ENCODE measurements at places on chromosomes 5 and 9.

GRCh38 chr5:107523029-107523680 is 147.6 kb downstream of the EFNA5 start:
- DNase-seq, result no peak

DNA sequence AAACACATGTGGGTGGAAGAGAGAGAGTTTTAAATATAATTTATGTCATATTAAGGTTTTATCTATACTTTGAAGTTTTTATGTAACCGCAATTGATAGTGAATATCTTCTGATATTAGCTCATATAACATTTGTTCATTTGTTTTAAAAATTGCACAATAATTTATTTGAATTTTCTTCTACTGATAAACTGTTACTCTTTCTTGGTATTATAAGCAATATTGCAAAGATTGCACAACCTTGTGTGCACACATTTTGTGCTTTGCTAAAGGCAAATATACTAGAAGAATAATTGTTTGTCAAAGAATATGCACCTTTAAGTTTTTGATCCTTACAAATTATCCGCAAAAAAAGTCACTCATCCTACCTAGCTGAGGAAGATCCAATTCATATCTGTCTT is 275.7 kb downstream of the TLR4 start:
- no peak for DNase-seq

DNA sequence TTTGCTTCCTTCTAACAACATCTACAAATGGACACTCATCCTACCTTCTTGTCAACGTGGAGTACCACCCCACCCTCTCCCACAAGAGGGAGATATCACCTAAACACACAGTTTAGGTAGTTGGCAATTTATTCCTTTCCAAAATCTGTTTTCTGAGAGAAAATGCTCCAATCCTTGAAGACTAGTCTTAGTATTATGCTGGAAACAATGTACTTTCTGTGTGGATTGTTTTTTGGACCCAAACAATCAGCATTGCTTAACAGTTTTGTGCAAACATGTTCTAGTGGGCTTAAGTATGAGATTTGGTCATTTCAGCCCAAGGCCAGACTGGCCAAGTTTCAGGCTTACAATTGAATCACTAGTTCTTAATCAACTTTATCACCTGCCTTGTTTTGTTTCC is 359.1 kb downstream of the ARHGEF28 start:
- no peak for DNase-seq

DNA sequence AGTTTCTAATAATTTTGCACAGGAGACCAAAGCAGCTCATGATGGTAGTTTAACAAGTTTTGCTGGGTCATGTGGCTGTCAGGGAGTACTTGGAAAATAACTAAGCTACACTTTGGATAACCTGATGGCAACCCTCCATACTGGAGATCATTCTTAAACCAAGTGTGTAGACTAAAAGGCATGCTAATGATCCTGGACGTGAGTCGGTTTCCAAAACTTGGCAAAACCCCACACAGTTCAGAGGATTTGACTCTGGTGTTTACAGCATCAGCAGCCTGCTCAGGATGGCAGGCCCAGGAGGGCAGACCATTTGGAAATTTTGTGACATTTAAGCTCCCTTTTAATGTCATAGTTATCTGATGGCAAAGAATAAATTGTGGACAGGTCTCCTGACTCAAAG is 196.5 kb upstream of the EFNA5 start:
- no peak for DNase-seq

DNA sequence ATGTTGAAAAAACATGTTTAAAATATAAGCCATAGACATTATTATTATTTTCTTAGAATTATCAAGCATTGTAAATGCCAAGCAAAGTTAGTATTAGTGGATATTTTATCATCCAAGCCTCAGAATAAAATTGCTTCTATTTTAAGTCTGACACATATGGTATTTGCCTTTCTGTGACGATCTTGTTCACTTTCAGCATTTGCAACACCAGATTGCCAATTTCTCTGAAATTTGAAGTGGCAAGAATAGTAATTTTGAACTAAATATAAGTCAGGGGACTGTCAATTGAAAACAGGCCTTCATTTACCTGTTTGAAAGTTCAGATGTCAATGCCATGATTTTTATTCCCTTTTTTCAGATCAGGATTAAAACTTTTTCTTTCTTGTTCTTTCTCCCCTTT is 1233.6 kb upstream of the CDH18 start:
- DNase-seq, result no peak

GRCh38 chr5:54990841-54991258 is 5.5 kb upstream of the ESM1 start:
- DNase-seq, result peak; percentile 26

GRCh38 chr9:36436909-36437308 is 36.8 kb upstream of the RNF38 start:
- no peak for DNase-seq

DNA sequence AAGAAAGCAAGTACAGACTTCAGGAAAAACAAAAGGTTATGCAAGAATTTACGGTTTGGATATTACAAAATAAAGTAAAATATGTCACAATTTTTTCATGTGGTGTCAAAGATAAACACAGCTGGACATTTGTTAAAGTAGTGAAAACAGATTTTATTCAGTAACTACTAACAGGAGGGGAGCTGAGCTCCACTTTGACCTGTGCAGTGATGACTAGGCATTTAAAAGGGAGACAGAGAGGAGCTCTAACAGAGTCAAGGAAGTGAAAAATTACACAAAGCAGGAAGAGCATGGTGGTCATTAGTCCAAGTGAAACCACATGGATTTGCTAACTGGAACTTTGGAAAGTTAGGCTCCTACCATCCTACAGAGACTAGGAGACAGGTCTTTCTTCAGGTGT is 263.6 kb upstream of the PCSK5 start:
- no peak for DNase-seq

- no peak for DNase-seq
Measured at GRCh38 chr9:94031380-94031779, 52.9 kb upstream of the PTPDC1 start.

DNA sequence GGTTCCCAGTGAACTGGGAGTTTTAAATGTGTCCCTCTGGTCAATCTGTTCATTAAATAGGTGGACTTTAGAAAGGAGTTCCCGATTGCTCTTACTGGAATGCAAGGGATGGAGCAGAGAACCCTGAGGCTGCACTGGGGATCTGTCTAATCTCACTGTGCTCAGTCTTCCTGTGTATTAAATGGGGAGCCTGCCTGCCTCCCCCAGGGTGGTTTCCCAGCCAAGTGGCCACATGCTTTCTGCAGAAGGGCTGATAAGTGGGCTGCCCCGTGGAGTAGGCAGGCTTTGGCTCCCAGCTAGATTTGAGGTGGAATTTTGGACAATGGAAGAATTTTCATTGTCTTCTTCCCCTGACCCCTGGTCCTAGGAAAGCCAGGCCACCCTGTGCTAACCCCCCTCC is 14.0 kb upstream of the PHYHD1 start:
- DNase-seq, result no peak

DNA sequence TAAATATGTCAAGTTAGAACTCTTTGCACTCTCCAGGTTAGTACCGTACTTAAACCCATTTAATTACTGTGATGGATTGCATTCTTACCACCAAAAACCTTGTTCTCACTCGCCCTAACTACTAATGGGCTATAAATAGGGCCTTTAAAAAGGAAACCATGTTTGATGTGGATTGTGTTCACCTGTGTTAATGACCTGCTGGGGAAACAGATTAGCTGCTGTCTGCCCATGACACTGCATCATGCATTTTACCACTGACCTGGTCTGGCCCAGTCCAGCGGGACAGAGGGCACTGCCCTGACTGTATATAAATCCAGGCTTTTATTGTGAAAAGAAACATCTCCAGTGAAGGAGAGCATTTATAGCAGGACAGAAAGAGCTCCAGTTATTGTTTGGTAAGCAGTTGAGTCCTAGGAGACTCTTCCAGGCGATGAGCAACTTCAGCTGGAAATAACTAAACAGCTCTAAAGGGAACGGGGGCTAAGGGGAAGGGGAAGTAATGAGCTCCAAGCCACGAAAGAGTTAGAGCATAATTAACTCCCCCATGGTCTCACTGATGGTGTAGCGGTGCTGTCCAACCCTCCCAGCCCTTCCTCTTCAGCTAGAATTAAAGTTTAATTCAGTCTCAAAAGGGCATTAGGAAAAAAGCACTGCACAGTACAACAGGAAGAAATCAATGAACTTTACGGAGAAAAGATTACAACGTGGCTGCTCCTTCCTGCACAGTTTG is 303.1 kb downstream of the ENC1 start:
- no peak for DNase-seq

GRCh38 chr5:112757468-112758208 is 20.0 kb downstream of the APC start:
- DNase-seq, result peak; percentile 75
